ENCODE measurements at places on chromosomes 2 and 18. TPM values are rescaled to one million over a fixed set of nuclear protein-coding genes. Genes with fewer than 3 reads are reported as not detected.

DNA sequence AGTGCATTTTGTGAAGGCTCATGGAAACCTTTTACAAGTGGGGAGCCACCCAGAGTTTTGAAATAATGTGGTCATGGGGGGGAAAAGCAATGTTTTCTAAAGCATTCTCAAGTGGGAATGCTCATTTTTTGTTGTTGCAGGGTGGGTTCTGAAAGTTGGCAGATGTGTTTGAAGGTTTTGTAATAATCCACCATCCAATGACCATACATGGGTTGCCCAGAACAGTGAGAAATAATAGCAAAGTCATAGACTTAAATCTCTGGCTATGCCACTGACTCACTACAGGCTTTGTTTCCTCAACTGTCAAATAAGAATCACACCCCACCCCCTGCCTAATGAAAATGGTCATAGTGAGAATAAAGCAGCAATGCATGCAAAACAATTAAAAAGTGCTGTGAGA, 2.9 kb downstream of the DSG3 start:
- no peak for DNase-seq

Gene ABCB6
- total RNA-seq: 17.9 TPM

DNA sequence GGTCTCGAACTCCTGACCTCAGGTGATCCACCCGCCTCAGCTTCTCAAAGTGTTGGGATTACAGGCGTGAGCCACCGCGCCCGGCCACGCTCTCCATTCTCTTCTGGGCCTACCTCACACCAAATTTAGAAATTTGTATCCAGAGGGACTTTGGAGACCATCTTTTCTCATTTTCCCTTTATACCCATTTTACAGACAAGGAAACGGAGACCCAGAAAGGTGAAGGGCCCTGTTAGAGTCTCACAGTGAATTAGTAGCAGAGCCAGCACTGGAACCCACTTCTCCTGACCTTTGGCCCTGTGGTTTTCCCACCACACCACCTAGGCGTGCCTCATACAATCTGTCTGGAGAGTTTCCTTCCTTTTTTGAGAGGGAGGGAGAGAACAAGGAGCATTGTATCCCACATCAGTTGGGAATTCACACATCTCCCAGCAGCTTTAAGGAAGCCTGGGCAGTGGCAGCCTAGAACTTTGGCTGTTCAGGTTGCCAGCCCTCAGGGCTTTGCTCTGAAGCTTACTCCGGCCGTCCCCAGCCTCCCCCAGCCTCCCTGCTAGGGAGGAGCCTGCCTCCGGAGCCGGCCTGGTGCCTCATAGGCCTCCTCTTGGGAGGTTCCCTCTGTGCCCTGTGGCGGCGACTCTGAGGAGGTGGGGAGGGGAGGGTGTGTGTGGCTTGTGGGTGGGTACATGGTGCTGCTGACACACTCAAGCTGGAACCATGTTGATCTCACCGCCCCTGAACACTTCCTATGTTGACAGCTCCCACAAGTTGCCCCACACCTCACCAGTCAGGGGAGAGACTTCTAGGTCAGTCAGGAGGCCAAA, 13.8 kb downstream of the FOSL2 start:
- DNase-seq: peak; percentile 83

Gene CAVIN2
- 43.4 TPM for total RNA-seq

Measured in ascending aorta (tissue), 2 donors.